ENCODE measurements at places on chromosomes 2 and 18.

GRCh38 chr2:7007846-7008741 lies 90.9 kb downstream of the RNF144A start:
- H3K27me3 ChIP-seq: no peaks in the 10 kb centered on the region
- H3K4me3 ChIP-seq: no peak overlapping the region
- DNase-seq: no peak
- H3K27ac ChIP-seq: no peak overlapping the region
- no peaks in the 10 kb centered on the region for H3K36me3 ChIP-seq
- peaks cover 7% of the 10 kb centered on the region for H3K4me1 ChIP-seq

- H3K4me3 ChIP-seq: no peak overlapping the region
- H3K36me3 ChIP-seq: no peaks in the 10 kb centered on the region
- H3K4me1 ChIP-seq: 0 out of 2 replicates have a peak, but pooled peaks cover 3% of the 10 kb centered on the region
- H3K27ac ChIP-seq: no peak overlapping the region
- no peaks in the 10 kb centered on the region for H3K27me3 ChIP-seq
Observed at GRCh38 chr2:136363900-136364299, 246.0 kb upstream of the CXCR4 start.

DNA sequence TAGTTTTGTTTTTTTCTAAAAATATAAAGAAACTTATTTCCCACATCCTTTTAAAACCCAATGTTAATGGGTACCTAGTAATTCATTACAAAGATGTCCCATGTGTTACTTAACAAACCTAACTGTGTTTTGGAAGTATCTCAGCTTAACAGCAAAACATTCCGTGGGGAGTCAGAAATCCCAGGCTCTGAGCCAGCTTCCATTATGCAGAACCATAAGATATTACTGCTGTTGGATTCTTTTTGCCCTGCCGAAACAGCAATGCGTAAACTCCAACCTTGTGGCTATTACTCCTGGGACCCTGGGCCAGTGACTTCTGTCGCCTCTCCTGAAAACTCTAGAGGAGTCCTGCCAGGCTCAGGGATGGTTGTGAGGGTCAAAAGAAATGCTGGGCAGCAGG lies 174.1 kb downstream of the UXS1 start:
- H3K27me3 ChIP-seq: peaks cover 2% of the 10 kb centered on the region
- no peak for DNase-seq
- H3K4me1 ChIP-seq: peaks cover 28% of the 10 kb centered on the region

DNA sequence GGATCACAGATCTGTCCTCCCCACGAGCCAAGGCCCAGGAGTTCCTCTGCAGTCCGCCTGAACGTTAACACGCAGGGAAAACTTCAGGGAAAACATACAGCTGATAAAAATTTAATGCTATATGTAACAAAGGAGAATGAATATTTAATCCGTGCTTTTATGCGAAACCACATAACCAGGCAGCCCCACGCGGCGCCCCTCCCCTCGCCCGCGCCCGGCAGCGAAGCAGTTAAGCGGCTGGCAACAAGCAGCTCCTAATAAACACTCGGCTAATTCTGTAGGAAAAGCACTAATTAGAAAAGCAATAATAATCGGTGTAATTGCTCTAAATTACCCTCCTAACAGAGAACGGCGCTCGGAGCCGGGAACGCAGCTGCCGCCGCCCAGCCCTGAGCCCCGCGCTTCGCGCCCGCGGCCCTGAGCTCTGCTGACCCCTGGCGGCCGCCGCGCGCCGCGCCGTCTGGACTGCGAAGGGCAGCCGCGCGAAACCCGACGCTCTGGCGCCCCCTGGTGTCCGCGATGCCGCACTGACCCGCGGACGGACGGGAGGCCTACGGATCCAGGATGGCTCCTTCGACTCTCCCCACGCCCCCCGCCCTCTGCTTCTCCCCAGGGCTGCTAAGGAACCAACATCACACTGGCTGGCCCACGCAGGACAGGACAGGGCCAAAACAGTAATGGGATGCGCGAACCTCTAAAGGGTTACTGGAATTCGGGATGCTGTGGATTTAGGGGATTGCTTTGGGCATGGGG lies 181.4 kb downstream of the SMAD2 start:
- H3K27me3 ChIP-seq: peaks cover 17% of the 10 kb centered on the region
- no peaks in the 10 kb centered on the region for H3K36me3 ChIP-seq
- H3K4me1 ChIP-seq: peaks cover 9% of the 10 kb centered on the region
- no peak overlapping the region for H3K27ac ChIP-seq
- H3K4me3 ChIP-seq: peak overlapping the region; percentile 65

All from WTC11 (cell line).